Fibroblast of skin of right quadriceps (primary cell): ENCODE measurements at places on chromosomes 2 and 18.

GRCh38 chr2:72204786-72205503, 57.3 kb upstream of the CYP26B1 start:
- no peak for DNase-seq

DNA sequence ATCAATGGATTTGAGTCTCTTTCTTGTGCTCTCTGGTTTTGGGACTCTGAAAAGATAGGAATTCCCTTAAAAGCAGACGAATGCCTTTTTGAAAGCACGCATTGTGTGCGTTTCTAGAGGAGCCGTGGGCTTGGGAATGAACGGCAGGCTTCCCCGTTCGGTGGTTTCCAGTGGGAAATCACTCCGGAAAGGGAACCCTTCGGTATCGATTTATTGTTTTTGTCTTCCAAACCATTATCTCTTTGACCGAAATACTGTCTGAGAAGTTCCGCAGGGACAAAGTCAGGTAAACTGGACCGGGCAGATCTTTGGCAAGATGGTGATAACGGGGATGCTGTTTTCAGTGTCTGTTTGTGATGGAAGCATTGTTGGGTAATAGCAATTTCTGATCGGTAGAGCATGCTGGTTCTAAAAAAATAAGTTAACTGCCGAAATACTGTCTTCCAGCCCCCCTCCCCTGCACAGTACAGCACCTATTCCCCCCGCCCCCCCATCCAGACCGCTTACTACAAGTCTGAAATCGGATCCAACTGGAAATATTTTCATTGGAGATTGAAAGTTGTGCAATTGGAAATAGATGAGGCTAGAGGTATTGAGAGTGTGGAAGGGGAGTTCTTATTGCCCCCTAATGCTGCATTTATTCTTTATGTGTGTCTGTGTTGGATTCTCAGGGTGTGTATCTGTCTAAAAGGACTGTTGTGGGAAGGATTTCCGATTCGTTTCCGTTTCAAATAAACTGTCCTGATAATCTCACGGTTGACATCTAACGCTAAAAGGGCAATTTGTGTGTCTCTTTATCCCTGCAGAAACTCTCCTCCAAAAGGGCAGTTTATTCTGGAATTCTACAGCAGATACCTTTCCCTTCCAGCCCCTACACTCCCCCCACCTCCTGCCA, 635 bp downstream of the SETBP1 start:
- no peak for DNase-seq

DNA sequence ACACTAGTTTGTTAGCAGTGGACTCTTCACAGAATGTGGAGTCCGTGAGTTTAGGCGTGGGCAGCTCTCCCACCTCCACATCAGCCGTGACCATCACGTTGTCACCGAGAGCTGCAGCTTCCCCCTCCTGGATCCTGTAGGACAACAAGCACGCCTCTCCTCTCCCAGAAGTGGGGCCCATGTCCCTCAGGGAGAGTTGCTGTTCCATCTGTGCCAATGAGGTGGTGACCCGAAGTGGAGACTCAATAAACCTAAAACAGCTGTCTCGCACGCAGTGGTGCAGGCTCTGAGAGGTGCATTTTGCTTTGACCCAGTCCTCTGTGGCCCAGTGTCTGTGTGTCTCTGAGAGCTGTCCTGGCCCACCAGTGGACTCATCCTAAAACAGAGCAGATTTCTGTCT, 456.5 kb upstream of the SOX11 start:
- DNase-seq: no peak

DNA sequence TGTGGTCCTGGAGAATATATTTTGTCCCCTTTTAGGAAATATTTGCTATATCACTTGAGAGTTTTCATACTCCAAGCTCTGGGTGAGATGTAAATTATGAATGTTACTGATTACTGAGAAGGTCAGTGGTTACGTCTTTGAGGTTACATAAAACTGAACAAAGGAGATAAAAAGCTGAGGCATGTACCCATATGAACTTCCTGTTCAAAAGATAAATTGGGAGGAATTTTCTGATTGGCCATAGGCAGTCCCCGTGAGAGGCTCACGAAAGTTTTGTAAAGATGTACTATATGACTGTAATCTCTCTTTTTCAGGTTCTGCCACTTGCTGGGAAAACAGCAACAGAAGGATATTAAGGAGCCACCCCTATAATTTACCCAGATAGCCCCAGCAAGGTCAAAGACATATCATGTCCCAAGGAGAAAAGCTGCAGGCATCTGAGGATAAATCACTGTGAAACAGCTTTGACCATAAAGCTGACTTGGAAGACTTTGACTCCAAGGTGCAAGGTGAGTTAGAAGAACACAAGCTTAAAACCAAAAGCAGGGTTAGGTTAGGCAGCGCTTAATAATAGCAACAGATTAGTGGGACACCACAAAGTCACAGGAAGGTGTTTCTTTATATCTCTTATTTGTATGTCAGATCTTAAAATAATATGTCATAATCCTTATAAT, 90.4 kb downstream of the OSBPL6 start:
- no peak for DNase-seq

DNA sequence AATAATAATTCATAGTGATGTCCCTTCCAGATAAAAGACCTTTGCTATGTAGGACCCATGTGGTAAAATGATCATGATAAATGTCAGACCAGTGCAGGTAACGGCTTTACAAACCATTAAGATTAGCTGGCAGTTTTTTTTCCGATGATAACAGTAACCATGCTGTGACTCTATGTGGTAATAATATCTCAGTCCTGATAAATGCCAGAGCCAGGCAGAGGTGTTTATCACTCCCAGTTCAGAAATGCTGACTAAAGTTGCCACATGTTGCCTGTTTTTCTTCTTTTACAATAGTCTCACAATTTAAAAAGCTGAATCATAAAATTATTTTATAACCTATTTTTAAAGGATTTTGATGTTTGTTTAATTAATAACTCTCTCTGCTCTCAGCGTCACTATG, 565.1 kb downstream of the ARHGAP15 start:
- no peak for DNase-seq

DNA sequence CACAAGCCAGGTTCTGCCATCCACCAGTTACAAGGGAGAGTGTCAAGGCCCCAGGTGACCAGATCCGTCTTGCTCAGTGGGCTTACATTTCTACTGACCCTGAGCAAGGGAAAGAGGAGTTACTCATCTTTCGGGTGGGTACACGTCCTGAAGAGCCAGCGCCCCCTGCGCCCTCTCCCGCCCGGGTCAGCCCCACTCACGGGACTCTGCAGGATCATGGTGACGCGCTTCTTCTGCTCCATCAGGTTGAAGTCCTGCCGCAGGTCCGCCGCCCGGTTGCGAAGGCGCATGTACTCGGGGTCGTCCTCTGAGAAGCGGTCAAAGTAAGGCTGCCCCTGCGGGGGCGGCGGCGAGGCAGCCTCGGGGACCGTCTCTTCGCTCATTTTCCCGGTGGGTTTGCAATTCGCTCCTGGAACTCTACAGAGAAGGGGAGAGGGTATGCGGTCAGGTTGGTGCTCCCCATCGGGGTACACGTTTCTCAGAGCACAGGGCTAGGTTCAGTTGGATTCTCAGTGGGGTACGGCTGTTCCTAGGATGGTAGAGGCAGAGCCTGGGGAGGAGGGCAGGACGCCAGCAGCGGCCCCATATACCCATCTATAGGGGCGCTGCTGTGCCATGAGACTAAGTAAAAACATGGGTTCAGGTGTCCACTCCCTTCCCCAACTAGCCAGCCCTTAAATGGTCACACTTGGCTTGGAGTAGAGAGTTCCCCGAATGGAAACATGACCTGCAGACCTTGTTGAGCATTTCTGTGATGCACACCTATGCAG, 61.8 kb downstream of the ADD2 start:
- DNase-seq: no peak

DNA sequence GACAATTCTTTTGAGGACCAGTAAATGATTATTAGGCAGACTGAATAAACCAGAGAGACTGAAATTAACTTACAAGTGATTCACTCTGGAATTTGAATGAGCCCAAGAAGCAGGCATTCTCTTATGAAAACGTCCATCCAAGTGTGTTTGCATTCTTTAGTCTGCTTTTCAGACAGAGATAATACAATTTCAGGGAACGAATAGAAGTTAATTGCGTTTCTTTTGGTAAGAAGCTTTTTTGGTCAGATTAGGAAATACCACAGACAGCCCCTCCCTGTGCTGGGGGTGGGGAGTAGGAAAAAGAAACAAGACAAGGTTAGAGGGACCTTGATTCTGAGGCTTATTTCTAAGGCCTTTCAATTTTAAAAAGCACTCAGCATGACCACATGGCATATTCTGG, 874.4 kb downstream of the SUCLG1 start:
- DNase-seq: peak; percentile 86

- DNase-seq: no peak
Measured at GRCh38 chr18:29104671-29105070, 927.7 kb upstream of the CDH2 start.

DNA sequence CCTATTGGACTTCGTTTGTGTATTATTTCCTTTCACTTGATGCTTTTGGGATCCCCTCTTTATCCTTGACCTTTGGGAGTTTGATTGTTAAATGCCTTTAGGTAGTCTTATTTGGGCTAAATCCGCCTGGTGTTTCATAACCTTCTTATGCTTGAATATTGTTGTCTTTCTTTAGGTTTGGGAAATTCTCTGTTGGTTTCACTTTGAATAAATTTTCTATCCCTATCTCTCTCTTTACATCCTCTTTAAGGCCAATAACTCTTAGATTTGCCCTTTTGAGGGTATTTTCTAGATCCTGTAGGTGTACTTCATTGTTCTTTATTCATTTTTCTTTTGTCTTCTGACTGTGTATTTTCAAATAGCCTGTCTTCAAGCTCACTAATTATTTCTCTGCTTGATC, 354.7 kb downstream of the PARD3B start:
- no peak for DNase-seq

GRCh38 chr2:12839339-12839738, 122.6 kb downstream of the TRIB2 start:
- no peak for DNase-seq

DNA sequence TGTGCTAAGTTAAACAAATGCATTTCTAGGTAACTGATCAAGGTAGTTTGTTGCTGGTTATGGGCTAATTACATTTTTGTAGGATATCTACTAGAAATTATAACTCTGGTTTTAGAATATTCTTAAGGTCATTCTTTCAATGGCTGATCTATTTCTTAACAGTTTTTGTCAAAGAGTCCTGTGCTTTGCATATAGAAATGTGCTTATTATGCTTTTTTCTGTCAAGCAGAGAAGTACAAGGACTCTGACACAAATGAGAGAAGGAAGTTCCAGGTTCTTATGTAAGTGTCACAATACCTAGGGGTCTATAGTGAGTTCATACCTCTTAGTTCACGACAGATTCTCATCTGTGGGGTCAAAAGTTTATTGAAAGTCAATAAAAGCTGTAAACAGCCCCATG, 88.4 kb downstream of the MYO3B start:
- no peak for DNase-seq
